ENCODE measurements at places on chromosomes 2 and 18.

DNA sequence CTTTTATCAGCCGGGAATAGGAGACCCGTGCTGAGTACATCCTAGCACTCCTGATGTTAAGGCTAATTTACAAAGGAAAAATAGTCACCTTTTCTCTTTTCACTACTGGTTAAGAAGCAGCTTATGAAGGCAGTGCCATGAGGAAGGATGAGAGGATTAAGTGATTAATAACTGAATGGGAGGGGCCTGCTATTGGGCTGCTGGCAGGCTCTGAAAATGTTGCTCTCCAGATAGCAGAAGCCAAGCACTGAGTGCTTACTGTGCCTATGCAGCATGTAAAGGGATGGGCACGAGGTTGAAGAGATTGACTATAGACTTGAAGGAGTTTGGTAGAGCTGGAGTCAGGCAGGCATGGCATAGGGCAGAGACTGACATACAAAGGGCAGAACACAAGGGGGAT, 282.4 kb upstream of the THSD7B start:
- no peaks in the 10 kb centered on the region for H3K36me3 ChIP-seq
- H3K4me1 ChIP-seq, result no peaks in the 10 kb centered on the region
- DNase-seq, result no peak
- H3K27me3 ChIP-seq, result peaks cover 11% of the 10 kb centered on the region
- H3K4me3 ChIP-seq, result no peak overlapping the region

DNA sequence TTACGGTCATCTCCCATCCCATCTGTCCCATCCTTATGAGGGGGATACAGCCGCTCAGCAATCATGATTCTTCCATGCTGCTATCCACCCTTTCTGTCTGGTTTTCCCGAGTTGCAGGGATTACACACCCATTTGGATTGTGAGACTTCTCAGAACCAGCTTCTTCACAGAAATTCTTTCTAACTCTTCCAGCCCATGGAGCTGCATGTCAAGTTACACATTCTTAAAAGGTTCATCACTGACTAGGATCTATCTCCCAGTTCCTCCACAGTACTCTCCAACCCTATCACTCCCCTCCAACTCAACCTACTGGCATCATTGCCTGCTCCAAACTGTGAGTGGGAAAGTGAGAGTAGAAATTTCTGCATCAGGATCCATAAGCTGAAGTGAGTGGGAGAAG, 558.2 kb upstream of the TNP1 start:
- no peaks in the 10 kb centered on the region for H3K27me3 ChIP-seq
- H3K27ac ChIP-seq, result no peak overlapping the region
- no peaks in the 10 kb centered on the region for H3K4me1 ChIP-seq
- no peak overlapping the region for H3K4me3 ChIP-seq
- H3K36me3 ChIP-seq, result no peaks in the 10 kb centered on the region

DNA sequence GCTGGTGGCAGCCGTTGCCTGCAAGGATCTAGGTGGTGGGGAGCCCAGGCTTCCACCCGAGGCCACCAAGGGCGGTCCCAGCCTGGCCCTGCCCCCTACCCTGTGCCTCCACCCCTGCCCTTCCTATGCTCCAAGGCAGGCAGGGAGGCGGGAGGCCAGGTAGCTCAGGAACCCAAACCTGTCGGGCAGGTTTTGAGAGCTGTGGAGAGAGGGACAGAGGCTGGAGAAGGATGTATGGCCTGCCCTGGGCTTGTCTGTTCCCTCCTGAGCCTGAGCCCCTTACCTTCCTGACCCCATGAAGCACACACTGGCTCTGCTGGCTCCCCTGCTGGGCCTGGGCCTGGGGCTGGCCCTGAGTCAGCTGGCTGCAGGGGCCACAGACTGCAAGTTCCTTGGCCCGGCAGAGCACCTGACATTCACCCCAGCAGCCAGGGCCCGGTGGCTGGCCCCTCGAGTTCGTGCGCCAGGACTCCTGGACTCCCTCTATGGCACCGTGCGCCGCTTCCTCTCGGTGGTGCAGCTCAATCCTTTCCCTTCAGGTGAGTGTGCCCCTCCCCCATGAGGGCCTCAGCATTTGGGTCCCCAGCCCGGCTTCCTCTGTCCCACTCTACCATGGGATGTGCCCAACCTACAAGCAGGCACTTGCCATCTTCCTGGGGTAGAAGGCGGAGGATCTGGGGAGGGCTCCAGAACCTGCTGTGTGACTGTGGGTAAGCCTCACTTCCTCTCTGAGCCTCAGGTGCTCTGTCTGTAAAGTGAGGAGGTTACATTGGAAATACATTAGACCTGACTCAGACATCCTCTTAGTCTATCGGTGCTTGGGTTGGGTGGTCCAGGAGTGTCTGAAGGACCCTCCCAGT, at the start of gene PROM2:
Gene PROM2 (plus strand): TSS at position 159 of the 860 bp plus-strand sequence. CDS start 137 bp downstream, at position 296.
- no peak within 1 kb of the TSS for H3K27ac ChIP-seq
- H3K4me3 ChIP-seq, result no peak within 1 kb of the TSS
- no peaks in the 10 kb centered on the region for H3K4me1 ChIP-seq
- no peaks in the 10 kb centered on the region for H3K36me3 ChIP-seq
- DNase-seq, result no peak

DNA sequence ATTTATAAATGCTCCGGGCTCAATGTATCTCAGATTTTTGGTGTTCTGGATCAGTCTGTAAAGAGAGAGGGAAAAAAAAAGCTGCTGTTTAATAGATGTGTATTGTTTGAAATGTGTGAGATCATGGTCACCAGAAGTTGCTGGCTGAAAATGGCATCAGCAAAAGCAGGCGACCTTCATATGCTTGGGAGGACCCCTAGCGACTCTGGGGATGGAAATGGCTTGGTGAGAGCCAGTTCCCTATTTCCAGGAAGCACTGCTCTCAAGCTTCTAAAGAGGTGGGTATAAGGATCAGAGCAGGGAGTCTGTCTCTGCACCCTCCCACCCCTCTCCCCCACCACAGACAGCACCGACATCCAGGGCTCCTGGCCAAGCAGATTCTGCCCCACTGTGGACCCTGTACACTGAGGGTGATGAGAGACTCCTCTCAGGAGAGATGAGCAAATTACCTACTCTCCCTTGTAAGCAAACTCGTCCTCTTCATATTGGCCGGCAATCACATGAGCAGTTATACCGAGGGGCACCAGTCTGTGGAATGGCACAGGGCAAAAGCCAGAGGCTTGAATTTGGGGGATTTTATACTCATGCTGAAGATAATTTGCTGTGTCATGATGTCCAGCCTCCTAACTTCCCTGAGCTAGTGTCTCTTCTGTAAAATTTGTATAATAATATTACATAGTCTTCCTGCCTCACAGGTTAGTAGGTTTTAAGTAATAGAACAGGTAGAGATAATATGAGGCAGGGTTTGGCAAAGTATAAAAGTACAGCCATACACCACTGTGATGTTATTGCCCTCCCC, 29.6 kb downstream of the LHCGR start:
- no peak for DNase-seq
- no peaks in the 10 kb centered on the region for H3K4me1 ChIP-seq
- no peaks in the 10 kb centered on the region for H3K36me3 ChIP-seq
- no peaks in the 10 kb centered on the region for H3K27me3 ChIP-seq
- no peak overlapping the region for H3K27ac ChIP-seq
- no peak overlapping the region for H3K4me3 ChIP-seq

DNA sequence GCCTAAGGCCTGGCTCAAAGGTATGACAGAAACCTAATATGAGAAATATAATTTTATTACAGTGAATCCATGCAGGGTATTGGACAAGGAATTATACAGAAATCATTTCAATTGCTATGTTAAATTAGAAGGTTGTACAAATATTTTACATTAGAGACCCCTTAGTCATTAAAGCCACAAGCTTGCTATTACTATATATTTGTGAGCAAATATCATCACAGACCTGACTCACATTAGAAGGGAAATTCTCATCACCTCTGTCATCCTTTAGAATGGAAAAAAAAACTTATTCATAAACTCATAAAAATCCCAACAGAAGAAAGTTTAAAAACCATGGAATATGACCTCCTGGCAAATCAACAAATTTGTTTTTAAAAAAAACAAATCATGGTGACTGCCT, 277.9 kb downstream of the DCC start:
- H3K4me3 ChIP-seq, result no peak overlapping the region
- no peaks in the 10 kb centered on the region for H3K4me1 ChIP-seq
- H3K27ac ChIP-seq, result no peak overlapping the region
- H3K36me3 ChIP-seq, result no peaks in the 10 kb centered on the region

DNA sequence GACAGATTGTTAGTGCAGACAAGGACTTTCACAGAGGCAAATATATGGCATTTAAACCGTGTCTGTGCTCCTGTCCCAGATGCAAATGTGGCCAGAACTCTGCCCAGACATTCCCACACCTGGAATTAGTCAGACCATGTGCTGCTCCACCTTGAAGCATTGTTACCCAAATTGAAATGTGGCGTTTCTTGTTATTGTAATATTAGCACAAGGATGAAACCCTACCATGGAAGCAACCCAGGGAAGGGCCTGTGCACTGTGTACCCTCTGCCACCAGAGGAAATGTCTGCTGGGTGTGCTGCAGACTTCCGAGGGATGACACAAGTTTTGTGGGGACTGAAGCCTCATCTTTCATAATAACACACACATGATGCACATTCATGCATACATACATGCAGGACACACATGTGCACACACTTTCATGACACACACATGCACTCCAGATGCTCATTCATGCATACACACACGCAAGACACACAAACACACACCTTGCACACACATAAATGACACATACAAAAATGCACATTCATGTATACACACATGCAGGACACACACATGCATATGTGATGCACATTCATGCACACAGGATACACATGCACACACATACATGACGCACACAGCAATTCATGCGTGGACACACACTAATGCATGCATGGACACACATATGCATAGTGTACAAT, 133.2 kb upstream of the SNTG2 start:
- peaks cover 9% of the 10 kb centered on the region for H3K27me3 ChIP-seq
- no peak overlapping the region for H3K27ac ChIP-seq

- H3K27me3 ChIP-seq, result no peaks in the 10 kb centered on the region
- no peak overlapping the region for H3K27ac ChIP-seq
- no peak for DNase-seq
- H3K4me1 ChIP-seq, result no peaks in the 10 kb centered on the region
Measured at GRCh38 chr2:159409116-159409800, 122.8 kb upstream of the WDSUB1 start.

DNA sequence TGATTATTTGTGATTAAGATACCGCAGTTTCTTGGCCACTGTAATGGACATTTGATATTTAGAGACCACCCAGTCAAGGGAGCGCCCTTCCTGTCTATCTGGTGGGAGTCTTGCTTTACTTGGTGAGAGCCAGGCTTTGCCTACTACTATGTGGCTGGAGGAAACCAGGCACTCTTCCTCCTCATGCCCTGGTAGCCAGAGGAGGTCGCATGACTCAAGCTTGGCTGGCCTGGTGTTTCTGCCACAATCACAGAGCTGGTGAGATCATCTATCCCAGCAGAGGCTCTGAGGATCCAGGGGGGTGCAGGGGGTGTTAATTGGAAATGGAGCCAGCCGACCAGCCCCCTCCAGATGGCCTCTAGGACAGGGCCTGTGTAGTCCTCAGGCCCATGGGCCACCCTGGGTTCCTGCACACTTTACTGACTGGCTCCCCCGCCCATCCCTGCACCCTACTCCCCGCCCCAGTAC, 46.8 kb upstream of the BIN1 start:
- DNase-seq, result no peak
- no peaks in the 10 kb centered on the region for H3K4me1 ChIP-seq
- H3K27ac ChIP-seq, result no peak overlapping the region
- peaks cover 6% of the 10 kb centered on the region for H3K27me3 ChIP-seq
- no peaks in the 10 kb centered on the region for H3K36me3 ChIP-seq
- H3K4me3 ChIP-seq, result no peak overlapping the region

GRCh38 chr2:85430752-85431569, 12.4 kb downstream of the SH2D6 start:
- no peak overlapping the region for H3K4me3 ChIP-seq
- H3K36me3 ChIP-seq, result no peaks in the 10 kb centered on the region
- DNase-seq, result no peak

DNA sequence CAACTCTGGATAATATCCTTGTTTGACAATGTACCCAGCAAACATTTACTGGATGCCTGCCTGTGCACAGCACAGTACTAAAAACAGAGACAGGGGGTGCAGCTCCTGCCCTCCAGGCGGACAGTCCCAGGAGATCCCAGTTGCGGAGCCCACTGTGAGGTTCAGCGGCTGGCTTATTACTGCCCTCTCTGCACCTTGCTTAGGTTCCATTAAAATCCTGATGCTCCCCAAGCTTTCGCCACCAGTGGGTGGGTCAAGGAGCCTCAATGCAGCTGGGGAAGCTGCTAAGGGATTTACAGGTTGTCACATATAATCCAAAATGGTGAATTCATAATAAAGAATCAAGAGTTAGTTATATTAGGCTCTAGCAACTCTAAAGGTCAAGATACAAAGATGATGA, 38.3 kb downstream of the CRACDL start:
- H3K4me1 ChIP-seq, result no peaks in the 10 kb centered on the region
- DNase-seq, result no peak
- H3K27ac ChIP-seq, result no peak overlapping the region

DNA sequence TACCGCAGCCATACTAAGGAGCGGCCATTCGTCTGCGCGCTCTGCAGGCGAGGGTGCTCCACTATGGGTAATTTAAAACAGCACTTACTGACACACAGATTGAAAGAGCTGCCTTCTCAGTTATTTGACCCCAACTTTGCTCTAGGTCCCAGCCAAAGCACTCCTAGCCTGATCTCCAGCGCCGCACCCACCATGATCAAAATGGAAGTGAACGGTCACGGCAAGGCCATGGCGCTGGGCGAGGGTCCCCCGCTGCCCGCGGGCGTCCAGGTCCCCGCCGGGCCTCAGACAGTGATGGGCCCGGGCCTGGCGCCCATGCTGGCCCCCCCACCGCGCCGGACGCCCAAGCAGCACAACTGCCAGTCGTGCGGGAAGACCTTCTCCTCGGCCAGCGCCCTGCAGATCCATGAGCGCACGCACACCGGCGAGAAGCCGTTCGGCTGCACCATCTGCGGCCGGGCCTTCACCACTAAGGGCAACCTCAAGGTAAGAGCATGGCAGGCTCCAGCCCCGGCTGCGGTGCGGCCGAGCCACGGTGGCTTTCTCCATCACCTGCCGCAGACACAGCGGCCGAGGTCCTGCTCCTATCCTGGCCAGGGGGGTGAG, 15.5 kb downstream of the SALL3 start:
- no peaks in the 10 kb centered on the region for H3K4me1 ChIP-seq
- DNase-seq, result no peak
- H3K36me3 ChIP-seq, result no peaks in the 10 kb centered on the region
- no peak overlapping the region for H3K27ac ChIP-seq

- H3K4me3 ChIP-seq, result no peak overlapping the region
- no peak overlapping the region for H3K27ac ChIP-seq
- no peaks in the 10 kb centered on the region for H3K27me3 ChIP-seq
- H3K36me3 ChIP-seq, result peaks cover 1% of the 10 kb centered on the region
- H3K4me1 ChIP-seq, result peaks cover 64% of the 10 kb centered on the region
Measured at GRCh38 chr18:49398331-49398730, 62.1 kb downstream of the DYM start.

DNA sequence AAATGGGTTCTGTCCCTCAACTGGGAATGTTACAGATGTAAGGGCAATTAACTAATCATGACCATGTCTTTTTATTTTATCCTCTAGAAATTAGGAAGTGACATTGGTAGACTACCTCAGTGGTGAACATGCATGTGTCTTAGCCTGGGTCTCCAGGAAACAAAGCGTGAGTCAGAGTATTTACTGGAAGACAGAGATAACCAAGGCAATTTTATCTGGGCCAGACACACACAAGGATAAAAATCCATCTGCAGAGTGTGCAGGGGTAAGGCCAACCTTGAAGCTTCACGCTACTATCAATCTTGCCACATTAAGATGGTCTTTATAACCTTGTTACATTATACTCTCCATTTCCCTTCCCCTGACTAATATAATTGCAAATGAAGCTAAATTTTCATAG, 487.5 kb downstream of the SUCLG1 start:
- DNase-seq, result no peak
- H3K27me3 ChIP-seq, result no peaks in the 10 kb centered on the region
- no peaks in the 10 kb centered on the region for H3K4me1 ChIP-seq

Data from central memory CD8-positive, alpha-beta T cell (primary cell).